Activated CD4-positive, alpha-beta T cell treated with anti-CD3 and anti-CD28 coated beads, Interleukin-2, amount 10 ng/mL, durations not matched to agents 24 days and 14 days (primary cell): ENCODE measurements at places on chromosomes 1 and 21. TPM values are rescaled to one million over a fixed set of nuclear protein-coding genes. Genes with fewer than 3 reads are reported as not detected.

- peak; percentile 41 for DNase-seq
Measured at GRCh38 chr1:233081735-233082134, 131.3 kb downstream of the NTPCR start.

DNA sequence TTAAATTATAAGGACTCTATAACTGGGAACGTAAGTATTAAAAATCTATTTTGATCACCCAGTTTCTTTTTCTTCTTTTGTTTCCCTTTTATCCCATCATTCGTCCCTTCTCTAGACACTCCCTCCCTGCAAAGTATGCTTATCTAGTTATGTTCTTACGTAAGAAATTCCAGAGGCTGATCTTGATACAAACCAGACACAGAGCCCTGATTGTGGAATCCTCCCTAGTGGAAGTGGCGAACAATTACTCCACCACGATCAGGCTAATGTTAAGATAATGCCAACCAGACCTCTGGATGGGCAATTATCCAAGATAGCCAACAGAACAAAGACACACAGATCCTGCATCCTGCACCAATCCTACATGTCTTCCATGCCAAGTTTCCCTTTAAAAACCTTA is 1557.4 kb downstream of the PLA2G4A start:
- DNase-seq: no peak

DNA sequence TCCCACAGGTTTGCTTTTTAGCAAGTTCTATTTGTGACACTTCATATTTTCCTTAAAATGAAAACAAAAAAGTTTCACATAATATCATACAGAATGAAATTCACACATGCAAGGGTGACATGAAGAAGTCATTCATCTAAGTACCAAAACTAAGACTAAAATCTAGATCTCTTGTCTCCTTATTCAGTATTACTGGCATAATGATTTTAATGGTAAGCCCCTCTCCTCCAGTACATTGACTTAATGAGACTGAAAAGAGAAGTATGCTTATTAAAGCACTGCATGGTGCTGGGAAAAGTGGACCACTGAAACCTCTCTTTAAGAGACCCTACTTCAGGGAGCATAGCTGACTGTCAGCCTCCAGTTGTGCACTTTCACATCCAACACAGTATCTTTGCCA is 99.5 kb downstream of the NEGR1 start:
- DNase-seq: no peak

- no peak for DNase-seq
Measured at GRCh38 chr1:36835017-36835695, 199.2 kb downstream of the GRIK3 start.

- peak; percentile 80 for DNase-seq
Measured at GRCh38 chr1:186605762-186606350, 74.4 kb downstream of the PTGS2 start.

- no peak for DNase-seq
Measured at GRCh38 chr1:992362-992761, 7.5 kb downstream of the HES4 start.

DNA sequence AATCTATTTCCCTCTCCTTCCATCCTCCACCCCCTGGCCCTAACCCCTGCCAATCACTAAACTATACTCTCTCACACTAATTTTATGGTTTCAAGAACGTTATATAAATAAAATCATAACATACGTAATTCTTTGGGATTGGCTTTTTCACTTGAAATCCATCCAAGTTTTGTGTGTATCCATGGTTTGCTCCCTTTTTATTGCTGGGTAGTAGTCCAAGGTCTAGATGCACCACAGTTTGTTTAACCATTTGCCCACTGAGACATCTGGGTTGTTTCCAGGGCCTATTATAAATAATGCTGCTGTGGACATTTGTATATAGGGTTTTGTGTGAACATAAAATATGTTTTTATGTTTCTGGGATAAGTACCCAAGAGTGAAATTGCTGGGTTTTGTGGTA is 61.4 kb downstream of the TEX35 start:
- DNase-seq: no peak

DNA sequence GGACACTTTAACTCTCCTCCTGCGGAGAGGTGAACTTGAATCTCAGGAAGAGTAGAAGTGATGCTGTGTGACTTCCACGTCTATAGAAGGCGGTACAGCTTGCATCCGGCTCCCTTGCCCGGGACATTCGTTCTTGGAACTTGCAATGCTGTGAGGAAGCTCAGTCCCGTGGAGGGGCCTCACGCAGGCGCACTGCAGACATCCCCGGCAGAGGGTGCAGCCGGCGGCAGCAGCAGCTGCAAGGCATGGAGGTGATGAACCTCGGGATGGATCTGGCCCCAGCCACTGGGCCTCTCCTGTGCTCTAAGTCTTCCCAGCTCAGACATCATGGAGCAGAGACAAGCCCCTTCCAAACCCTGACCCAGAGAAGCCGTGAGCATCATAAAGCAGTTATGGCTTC is 61.8 kb upstream of the SOD1 start:
- no peak for DNase-seq

DNA sequence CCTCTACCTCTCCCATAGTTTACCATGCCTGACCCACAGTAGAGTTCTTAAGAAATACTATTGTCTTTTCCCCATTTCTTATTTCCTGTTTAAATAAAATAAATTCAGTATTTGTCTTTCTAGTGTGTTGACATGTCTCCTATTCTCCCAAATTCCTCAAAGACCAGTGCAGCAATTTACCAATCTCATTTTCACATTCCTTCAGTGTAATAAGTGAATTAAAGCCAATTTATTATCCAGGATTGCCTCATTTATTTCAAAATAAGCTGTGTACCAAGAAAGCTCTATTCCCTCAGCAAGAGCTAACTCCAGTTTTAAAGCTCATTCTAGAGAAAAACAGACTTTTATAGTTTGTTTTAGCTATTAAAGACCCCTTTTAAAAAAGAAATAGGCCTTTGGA is 49.9 kb downstream of the DISC1 start:
- DNase-seq: no peak

GRCh38 chr1:246809473-246809872 is 85.3 kb downstream of the SCCPDH start:
- no peak for DNase-seq

- no peak for DNase-seq
Measured at GRCh38 chr21:17903029-17903806, 84.1 kb upstream of the C21orf91 start.

DNA sequence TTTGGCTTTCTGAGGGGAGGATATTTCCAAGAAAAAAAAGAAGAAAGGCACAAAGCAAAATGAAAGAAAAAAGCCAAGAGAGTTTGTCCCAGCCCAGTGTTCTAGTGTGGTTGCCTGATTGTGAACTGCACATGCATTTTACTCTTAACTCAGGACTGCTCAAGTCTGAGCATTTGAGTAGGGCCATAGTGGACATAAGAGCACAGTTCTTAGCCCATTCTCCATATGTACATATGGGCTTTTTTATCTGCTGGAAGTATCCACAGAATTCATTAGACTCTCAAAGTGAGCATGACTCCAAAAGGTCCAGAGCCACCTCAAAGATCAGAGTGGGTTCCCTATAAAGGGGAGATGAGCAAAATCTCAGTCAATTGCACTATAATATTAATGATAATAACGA is 13.6 kb upstream of the DDX59 start:
- no peak for DNase-seq

GRCh38 chr1:30612536-30613065 is 110.8 kb downstream of the MATN1 start:
- no peak for DNase-seq

DNA sequence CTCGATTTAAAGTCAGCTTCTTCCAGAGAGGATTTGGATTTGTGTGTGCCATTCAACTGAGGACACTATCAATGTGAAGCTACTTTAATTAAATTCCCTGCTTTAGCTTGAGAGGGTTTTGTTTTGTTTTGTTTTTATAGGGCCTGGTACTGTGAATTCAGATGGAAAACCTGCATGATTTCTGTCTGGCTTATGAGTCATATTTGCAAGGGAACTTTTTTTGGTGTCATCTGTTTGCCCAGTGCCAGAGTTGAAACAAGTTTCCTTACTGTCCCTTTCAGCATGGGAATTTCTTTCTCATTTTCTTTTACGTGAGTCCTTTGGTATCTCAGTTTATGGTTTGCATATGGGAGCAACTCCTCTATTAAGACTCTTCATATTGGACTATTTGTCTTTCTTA is 194.6 kb downstream of the GREM2 start:
- DNase-seq: no peak

DNA sequence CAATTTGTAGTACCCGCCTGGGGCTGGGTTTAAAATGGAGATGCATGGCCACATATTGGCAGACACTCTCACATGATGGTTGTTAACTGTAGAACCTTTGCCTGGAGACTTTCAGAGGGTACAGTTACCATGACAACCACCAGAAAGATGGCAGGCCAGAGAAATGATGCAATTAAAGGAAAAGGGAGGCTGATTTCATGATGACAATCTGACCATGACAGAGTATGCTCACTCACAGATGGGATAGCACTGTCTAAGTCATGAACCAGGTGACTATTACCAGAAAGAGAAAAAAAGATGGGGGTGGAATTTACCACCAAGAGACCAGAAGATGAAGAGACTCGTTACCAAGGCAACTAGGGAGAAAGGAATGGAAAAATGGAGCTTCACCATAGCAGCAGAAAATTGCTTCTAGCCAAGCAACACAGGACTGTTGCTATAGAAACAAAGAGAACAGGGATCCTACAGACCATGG is 3.5 kb upstream of the TRIT1 start:
- DNase-seq: no peak

DNA sequence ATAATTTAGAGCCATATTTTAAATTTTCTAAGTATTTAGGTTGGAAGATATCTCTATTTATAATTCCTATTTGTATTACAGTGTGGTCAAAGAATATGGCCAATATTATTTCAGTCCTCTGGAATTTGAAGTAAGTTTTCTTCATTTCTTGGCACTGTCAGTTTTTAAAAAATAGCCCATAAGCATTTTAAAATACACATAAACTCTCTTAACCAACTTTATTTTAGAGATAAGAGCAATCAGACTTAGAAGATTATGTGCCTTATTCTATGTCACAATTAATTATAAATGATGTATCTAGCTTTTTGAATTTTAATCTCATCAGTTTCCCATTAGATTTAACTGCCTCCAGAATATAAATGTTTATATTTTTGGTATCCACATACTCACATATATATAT is 130.8 kb downstream of the USP25 start:
- DNase-seq: no peak

GRCh38 chr1:50038237-50038809 is 14.6 kb upstream of the AGBL4 start:
- peak; percentile 12 for DNase-seq

DNA sequence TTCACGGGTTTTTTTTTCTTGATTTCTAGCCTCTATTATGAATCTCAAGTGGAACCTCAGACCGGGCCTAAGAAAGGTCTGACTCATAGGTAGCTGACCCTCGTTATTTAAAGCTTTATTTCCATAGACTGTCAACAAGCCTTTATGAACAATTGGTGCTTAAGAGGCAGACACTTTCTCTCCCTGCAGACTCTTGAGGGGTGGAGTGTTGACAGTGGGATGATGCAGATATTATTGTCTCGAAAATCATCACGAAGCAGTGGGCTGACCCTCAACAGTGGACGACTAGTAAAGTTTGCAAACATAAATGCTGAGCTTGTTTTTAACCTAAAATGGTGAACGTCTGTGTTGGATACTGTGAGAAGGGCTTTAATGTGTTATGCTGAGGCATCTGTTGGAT is 1.8 kb downstream of the SFT2D2 start:
- no peak for DNase-seq

- DNase-seq: peak; percentile 86
Measured at GRCh38 chr1:110787328-110788071, 85.4 kb upstream of the CD53 start.

DNA sequence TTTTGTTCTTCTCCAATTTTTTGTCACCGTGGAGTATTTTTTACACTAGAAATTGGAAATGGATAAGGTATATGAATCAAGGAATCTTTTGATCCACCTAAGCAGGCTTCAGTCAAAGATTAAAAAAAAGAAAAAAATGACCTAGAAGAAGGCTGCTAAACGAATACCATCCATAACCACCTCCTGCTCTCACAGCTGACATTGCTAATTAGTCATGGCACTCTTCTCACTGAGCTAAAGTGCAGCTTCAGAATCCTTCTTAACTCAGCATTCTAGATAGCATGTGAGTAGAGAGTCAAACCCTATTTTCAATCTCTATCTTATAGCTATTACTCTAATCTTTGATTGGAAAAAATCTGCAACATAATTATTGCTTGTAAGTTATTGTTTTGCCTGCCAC is 40.2 kb upstream of the ST6GALNAC5 start:
- DNase-seq: no peak

- DNase-seq: no peak
Measured at GRCh38 chr1:115069659-115070308, 19.5 kb downstream of the TSPAN2 start.

- no peak for DNase-seq
Measured at GRCh38 chr1:84708031-84708430, 17.8 kb upstream of the SSX2IP start.

DNA sequence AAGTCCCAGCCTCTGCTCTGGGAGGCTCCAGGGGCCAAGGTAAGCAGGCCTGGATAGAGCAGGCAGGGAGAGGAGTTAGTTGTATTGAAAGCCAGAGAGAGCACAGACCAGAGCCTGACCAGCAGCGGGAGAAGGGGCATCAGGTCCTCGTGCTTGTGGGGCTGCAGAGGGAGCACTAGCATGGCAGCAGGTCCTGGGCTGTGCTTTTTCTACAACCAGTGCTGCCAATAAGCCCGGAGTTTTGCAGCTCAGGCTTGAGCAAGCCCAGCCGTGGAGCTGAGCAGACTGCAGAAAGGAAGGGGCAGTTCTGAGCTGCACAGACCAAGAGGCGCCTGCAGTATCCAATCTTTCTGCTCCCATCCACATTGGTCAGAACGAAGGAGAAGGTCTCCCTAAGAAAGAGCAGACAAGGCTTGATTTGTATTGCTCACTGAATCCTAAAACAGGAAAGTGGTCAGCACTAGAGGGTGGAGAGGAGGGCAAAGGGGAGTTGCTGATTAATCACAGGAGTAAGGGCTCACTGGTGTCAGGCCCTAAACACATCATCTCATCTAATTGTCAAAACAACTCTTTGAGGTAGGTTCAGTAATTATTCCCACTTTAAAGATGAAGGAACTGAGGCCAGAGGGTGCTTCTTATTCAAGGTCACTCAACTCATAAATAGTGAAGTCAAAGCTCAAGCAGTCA is 2.7 kb downstream of the DENND2D start:
- DNase-seq: peak; percentile 87

- no peak for DNase-seq
Measured at GRCh38 chr1:169833179-169833901, 38.6 kb upstream of the METTL18 start.

Gene SPRR3
- total RNA-seq: not detected in 2 replicates

Gene EXTL1
- total RNA-seq: not detected in 2 replicates

Gene OR2L2
- total RNA-seq: 0.07 TPM in 2 replicates

Gene DPYD
- total RNA-seq: 13.4 and 13.8 TPM in 2 replicates

Gene MRTO4
- 132 and 135 TPM in 2 replicates for total RNA-seq

Gene KRTAP10-5
- not detected in 2 replicates for total RNA-seq

Gene CALML6
- 0.59 TPM in 1 of 2 replicates, not detected in the other for total RNA-seq
